Spinal cord (tissue), 10 donors: ENCODE measurements at places on chromosomes 1 and 21. TPM values are rescaled to one million over a fixed set of nuclear protein-coding genes. Genes with fewer than 3 reads are reported as not detected.

GRCh38 chr1:236060286-236060685 lies 4.6 kb downstream of the NID1 start:
- H3K4me1 ChIP-seq: peaks cover 25% of the 10 kb centered on the region
- no peak for DNase-seq
- H3K36me3 ChIP-seq: no peaks in the 10 kb centered on the region
- no peak overlapping the region for H3K27ac ChIP-seq

DNA sequence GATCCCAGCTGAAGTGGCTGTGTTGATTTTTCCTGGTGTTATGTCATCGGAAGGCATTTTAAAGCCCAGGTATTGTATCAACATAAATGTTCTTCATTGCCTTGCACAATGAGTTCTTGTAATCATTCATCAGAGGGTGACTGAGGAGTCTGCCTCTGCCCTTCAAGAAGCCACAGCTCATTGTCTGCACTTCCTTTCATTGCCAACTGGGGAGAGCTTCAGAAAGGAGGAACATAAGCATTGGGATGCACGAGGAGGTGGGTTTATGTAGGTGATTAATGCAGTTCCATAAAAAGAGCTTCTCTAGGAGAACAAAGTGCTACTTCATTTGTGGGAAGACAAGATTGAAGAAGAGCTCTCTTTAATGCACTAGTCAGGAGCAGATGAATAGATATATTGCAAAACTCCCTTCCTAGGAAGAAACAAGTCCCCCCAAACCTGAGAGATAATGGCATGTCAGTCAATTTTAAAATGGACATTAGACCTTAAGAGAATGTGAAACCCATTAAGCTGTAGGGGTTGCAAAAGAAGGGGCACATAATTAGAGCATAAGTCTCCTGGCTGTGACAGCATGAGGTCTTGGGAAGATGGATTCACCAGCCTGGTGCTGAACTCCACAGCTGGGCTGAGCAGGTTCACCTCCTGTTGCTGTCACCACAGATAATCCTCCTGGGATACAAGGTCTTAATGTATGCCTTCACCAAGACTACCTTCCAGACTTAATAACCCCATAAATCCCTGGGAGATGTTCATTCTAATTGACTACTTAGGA lies 124.6 kb downstream of the BACH1 start:
- DNase-seq: no peak
- no peak overlapping the region for H3K27ac ChIP-seq
- H3K36me3 ChIP-seq: no peaks in the 10 kb centered on the region
- no peak overlapping the region for H3K4me3 ChIP-seq

GRCh38 chr1:231410036-231410612 lies 12.0 kb downstream of the EGLN1 start:
- H3K4me3 ChIP-seq: no peak overlapping the region
- H3K36me3 ChIP-seq: no peaks in the 10 kb centered on the region
- DNase-seq: no peak
- no peak overlapping the region for H3K27ac ChIP-seq
- peaks cover 4% of the 10 kb centered on the region for H3K4me1 ChIP-seq
- H3K27me3 ChIP-seq: no peaks in the 10 kb centered on the region

DNA sequence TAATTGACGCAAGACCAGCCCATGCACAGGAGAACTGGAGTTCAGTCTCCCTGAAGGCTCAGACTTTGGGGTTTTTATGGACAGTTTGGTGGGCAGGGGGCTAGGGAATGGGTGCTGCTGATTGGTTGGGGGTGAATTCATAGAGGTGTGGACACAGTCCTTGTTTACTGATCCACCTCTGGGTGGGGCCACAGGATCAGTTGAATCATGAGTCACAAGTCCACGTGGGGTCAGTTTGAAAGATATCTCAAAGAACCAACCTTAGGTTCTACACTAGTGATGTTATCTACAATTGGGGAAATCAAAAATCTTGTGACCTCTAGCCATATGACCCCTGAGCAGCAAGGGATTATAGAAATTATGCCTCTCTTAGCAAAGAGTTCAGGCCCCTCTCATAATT lies 127.9 kb upstream of the L1TD1 start:
- no peaks in the 10 kb centered on the region for H3K27me3 ChIP-seq
- no peak overlapping the region for H3K4me3 ChIP-seq
- no peak overlapping the region for H3K27ac ChIP-seq

DNA sequence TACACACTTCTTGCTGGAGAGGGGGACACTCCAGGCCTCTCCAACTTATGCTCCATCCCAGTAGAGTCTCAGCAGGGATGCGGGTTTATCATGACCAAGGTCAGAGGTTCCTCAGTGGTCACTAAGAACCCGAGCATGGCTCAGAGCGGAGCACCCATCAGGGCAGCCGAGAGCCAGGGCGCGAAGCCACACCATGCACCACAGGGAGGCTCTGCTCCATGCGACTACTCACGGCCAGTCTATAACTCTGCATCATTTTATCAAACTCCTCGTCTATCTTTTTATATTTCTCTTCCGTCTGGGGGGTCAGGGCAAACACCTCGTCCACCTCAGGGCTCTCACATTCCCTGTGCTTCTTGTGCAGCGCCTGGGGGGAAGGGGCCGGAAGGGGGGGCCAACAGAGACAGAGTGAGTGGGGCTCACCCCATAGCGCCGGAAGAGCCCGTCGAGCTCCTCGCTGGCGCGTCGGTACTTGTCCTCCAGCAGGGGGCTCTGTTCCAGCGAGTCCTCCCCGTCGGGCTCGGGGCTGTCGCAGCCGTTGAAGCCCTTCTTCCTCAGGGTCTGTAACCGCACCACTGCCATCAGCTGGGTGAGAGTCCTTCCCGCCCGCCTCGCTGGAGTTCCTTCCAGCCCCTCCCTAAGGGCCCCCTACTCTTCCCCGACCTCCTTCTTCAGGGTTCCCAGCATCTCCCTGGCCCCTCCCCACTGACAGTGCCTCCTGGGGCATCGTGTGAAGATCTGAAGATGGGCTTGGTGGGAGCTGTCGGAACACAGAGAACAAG lies 20.0 kb downstream of the MEF2D start:
- DNase-seq: peak; percentile 73
- no peak overlapping the region for H3K4me3 ChIP-seq
- H3K27me3 ChIP-seq: no peaks in the 10 kb centered on the region
- H3K36me3 ChIP-seq: peaks cover 80% of the 10 kb centered on the region
- no peak overlapping the region for H3K27ac ChIP-seq
- peaks cover 18% of the 10 kb centered on the region for H3K4me1 ChIP-seq

GRCh38 chr1:59455206-59455605 lies 158.3 kb downstream of the FGGY start:
- DNase-seq: no peak
- H3K4me3 ChIP-seq: no peak overlapping the region
- no peaks in the 10 kb centered on the region for H3K4me1 ChIP-seq
- H3K27me3 ChIP-seq: no peaks in the 10 kb centered on the region

- H3K27ac ChIP-seq: no peak overlapping the region
- no peak overlapping the region for H3K4me3 ChIP-seq
- H3K4me1 ChIP-seq: no peaks in the 10 kb centered on the region
- no peak for DNase-seq
These were observed 30.2 kb downstream of the SRRM1 start for GRCh38 chr1:24673341-24673740.

GRCh38 chr1:94873520-94874351 lies 53.2 kb downstream of the CNN3 start:
- DNase-seq: peak; percentile 92
- H3K4me1 ChIP-seq: peaks cover 23% of the 10 kb centered on the region
- no peaks in the 10 kb centered on the region for H3K36me3 ChIP-seq

- H3K4me1 ChIP-seq: peaks cover 30% of the 10 kb centered on the region
- peak; percentile 89 for DNase-seq
- H3K4me3 ChIP-seq: no peak overlapping the region
- H3K36me3 ChIP-seq: no peaks in the 10 kb centered on the region
- H3K27ac ChIP-seq: no peak overlapping the region
- H3K27me3 ChIP-seq: no peaks in the 10 kb centered on the region
These were observed 2.6 kb downstream of the PRELP start for GRCh38 chr1:203478231-203478630.

- no peaks in the 10 kb centered on the region for H3K27me3 ChIP-seq
- H3K36me3 ChIP-seq: no peaks in the 10 kb centered on the region
- H3K4me1 ChIP-seq: peaks cover 8% of the 10 kb centered on the region
These were observed 2.7 kb upstream of the PALMD start for GRCh38 chr1:99643021-99643779.

GRCh38 chr1:92980732-92981647 lies 19.7 kb upstream of the DIPK1A start:
- no peaks in the 10 kb centered on the region for H3K4me1 ChIP-seq
- H3K36me3 ChIP-seq: no peaks in the 10 kb centered on the region
- no peak for DNase-seq
- no peaks in the 10 kb centered on the region for H3K27me3 ChIP-seq
- no peak overlapping the region for H3K27ac ChIP-seq

GRCh38 chr1:116529199-116529631 lies 41.6 kb downstream of the CD58 start:
- no peak for DNase-seq
- peaks cover 6% of the 10 kb centered on the region for H3K36me3 ChIP-seq
- peaks cover 3% of the 10 kb centered on the region for H3K4me1 ChIP-seq
- no peak overlapping the region for H3K4me3 ChIP-seq

GRCh38 chr1:160753594-160753993 lies 14.5 kb downstream of the SLAMF7 start:
- peaks cover 2% of the 10 kb centered on the region for H3K27me3 ChIP-seq
- H3K27ac ChIP-seq: no peak overlapping the region
- DNase-seq: no peak
- H3K4me3 ChIP-seq: no peak overlapping the region
- no peaks in the 10 kb centered on the region for H3K4me1 ChIP-seq
- no peaks in the 10 kb centered on the region for H3K36me3 ChIP-seq

GRCh38 chr1:23692308-23692871 lies 784 bp downstream of the RPL11 start:
- H3K36me3 ChIP-seq: peaks cover 23% of the 10 kb centered on the region
- DNase-seq: no peak
- peak overlapping the region; percentile 91 for H3K4me3 ChIP-seq
- H3K27me3 ChIP-seq: no peaks in the 10 kb centered on the region
- no peak overlapping the region for H3K27ac ChIP-seq
- H3K4me1 ChIP-seq: peaks cover 9% of the 10 kb centered on the region

GRCh38 chr1:32426489-32427255 lies 32.4 kb upstream of the BSDC1 start:
- peaks cover 13% of the 10 kb centered on the region for H3K4me1 ChIP-seq
- H3K36me3 ChIP-seq: no peaks in the 10 kb centered on the region
- H3K27ac ChIP-seq: no peak overlapping the region
- H3K4me3 ChIP-seq: peak overlapping the region; percentile 52

- no peak overlapping the region for H3K27ac ChIP-seq
- peaks cover 22% of the 10 kb centered on the region for H3K36me3 ChIP-seq
- H3K4me1 ChIP-seq: peaks cover 21% of the 10 kb centered on the region
- no peaks in the 10 kb centered on the region for H3K27me3 ChIP-seq
These were observed 242.3 kb downstream of the SDCCAG8 start for GRCh38 chr1:243497939-243498681.

GRCh38 chr1:196797891-196798290 lies 21.6 kb upstream of the CFHR1 start:
- H3K27me3 ChIP-seq: no peaks in the 10 kb centered on the region
- H3K4me3 ChIP-seq: no peak overlapping the region
- H3K27ac ChIP-seq: no peak overlapping the region
- H3K4me1 ChIP-seq: no peaks in the 10 kb centered on the region
- H3K36me3 ChIP-seq: no peaks in the 10 kb centered on the region

DNA sequence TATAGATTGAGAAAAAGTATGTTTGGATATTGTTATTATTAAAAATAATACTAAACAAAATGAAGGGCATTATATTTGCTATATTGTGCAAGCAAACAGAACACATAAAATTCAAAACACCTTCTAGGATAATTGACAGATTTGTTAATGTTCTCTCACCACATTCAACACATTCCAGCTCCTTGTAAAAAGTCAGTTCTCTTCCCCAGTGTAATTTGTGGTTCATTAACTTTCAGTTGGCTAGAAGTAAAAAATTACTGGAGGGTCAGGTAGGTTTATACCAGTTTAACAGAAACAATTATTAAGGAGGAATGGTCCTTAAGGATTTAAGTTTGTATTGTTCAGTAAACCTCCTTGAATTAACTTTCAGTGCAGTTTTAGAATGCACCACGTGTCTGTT lies 1235.3 kb upstream of the ADGRL2 start:
- no peak overlapping the region for H3K27ac ChIP-seq
- DNase-seq: no peak
- H3K4me3 ChIP-seq: no peak overlapping the region
- no peaks in the 10 kb centered on the region for H3K27me3 ChIP-seq
- no peaks in the 10 kb centered on the region for H3K36me3 ChIP-seq

DNA sequence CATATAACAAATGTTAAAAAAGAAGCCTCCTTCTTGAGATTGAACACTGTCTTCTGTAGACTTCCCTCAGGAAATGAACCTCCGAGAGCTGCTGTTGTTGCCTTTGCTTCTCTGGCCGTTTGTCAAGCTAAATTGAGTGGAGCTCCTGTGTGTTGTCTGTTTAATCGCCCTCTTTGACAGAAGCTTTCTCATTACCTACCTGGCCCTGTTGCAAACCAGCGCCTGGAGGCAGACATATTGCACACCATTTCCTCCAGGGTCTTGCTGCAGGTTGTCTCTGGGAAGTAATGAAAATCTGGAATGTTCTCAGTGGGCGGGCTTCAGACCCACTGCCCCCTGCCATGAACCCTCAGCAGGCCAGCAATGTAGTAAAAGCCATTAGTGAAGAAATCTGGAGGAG lies 83.3 kb downstream of the GABPA start:
- H3K27me3 ChIP-seq: no peaks in the 10 kb centered on the region
- H3K4me1 ChIP-seq: no peaks in the 10 kb centered on the region
- H3K27ac ChIP-seq: no peak overlapping the region

DNA sequence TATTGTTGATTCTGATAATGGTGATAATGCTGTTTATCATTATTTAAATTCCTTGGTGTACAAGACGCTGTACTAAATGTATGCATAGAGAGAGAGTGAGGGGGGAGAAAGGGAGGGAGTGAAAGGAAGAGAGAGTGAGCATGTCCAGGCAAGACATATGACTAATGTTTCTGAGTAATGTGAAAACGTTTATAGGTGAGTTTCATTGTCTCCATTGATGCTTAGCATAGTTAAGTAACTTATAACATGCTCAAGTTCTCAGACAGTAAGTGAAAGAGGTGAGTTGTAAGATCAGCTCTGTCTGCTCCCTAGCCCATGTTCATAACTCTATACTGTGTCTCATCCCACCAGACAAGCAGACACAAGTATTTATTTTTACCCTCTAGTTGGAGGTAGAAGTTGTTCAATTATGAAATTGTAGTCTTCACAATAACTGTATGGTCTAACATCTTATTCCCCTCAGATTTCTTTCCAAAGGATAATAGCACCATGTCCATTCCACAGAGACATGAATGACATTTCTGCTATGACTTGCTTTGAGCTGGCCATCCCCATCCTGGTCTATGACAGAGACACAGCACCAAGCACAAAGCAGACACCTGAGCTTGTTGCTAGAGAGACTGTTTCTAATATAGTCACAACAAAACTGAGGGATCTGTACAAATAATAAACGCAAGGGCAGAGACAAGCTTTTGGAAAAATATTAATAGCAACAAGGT lies 285.1 kb downstream of the CACNA1E start:
- no peaks in the 10 kb centered on the region for H3K4me1 ChIP-seq
- no peaks in the 10 kb centered on the region for H3K27me3 ChIP-seq
- DNase-seq: no peak
- H3K4me3 ChIP-seq: no peak overlapping the region
- no peak overlapping the region for H3K27ac ChIP-seq

Gene AMPD1
- total RNA-seq: 0.89 TPM

Gene RHBG
- total RNA-seq: not detected

Gene SKI
- total RNA-seq: 23.0 TPM

Gene SH2D5
- total RNA-seq: 4.0 TPM

Gene C1orf116
- total RNA-seq: 0.11 TPM

Gene PLA2G2A
- total RNA-seq: 0.40 TPM

Gene CD1D
- 0.99 TPM for total RNA-seq
